ENCODE measurements at places on chromosomes 3 and 15.
A peak's percentile ranks its signal among the peaks of the same experiment; 100 is the strongest.

GRCh38 chr3:194009892-194010533, 125.9 kb upstream of the HES1 start:
- DNase-seq, result no peak

- DNase-seq, result no peak
These were observed 251.9 kb downstream of the IGSF11 start for GRCh38 chr3:118782755-118783202.

DNA sequence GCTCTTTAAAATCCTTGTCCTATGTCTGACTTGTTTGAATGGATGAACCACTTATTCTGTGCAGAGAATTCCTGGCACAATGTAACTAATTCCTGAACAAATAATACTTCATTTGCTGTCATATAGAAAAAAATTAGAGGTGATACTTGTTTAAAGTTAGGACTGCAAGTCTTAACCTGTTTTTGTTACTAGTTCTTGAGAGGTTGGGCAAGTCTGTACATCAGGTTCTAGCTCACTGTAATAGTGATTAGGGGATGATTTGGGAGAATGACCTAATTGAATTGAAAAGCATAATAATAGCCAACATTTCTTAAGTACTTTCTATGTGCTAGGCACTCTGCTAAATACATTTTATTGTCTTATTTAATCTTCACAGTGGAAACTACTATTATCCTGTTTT, 49.3 kb downstream of the GMPS start:
- no peak for DNase-seq

- no peak for DNase-seq
These were observed 2.2 kb upstream of the RBP1 start for GRCh38 chr3:139541532-139542288.

DNA sequence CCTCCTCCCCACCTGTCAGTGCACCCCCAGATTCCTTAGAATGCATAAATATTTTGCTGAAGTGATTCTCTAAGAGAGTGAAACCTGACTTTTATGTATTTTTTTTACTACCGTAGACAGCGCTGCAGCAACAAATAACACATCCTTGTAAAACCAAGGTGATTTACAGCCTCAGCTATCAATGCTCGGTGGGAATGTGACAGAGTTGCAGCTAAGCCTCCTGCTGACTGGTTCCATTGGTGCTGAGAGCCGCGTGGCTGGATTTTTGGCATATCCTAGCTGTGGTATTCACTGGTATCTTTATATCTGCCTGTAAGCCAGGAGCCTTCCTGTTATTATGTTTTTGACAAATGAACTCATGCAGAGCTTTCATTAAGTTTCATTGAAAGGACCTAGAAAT, 11.0 kb downstream of the FGD5 start:
- DNase-seq, result no peak

GRCh38 chr3:172107403-172107802, 68.0 kb downstream of the FNDC3B start:
- DNase-seq, result no peak

GRCh38 chr15:89469426-89470096, 26.8 kb downstream of the RHCG start:
- DNase-seq, result no peak

DNA sequence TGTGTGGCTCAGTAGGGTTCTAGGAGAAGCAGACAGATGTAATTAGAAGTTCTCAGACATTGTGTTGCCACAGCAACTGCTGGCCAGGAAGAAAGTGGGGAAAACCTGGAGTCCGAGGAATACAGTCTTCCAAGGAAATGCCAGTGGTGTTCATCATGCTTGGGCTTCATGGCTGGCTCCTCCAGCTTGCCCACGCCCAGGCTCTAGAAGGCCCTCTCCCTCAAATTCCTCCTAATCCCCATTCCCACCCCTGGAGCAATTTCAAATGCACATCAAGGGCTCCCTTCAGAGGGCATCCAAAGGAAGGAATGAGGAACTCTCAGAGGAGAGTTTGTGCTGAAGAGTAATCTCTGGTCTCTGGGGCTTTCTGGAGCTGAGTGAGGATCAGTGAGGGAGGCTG, 21.9 kb downstream of the FSTL1 start:
- DNase-seq, result no peak

GRCh38 chr3:122580470-122580869, 3.0 kb downstream of the PARP15 start:
- no peak for DNase-seq

- no peak for DNase-seq
These were observed 92.7 kb downstream of the LRRC28 start for GRCh38 chr15:99343881-99344551.

DNA sequence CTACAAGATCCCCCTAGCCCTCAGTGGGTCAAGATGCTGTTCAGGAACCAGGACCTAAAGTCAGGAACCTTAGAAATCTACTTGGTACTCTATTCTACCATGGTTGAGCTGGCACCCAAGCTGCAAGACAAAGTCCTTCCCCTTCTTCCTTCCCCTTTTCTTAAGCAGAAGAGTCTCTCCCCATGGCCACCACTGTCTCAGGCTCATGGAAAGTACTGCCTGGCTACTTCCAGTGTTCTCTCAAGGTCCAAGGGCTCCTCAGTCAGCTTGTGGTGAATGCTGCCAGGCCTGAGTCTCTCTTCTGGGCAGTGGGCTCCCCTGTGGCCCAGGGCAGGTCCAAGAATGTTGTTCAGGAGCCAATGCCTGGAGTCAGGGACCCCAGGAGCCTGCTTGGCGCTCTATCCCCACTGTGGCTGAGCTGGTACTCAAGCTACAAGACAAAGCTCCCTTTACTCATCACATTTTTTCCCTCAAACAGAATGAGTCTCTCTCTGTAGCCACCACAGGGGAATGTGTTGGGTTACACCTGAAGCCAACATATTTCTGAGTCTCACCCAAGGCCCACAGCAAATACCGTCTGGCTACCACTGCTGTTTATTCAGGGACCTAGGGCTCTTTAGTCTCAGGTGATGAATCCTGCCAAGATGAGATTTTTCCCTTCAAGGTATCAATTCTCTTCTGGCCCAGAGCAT, 18.1 kb upstream of the SLC27A2 start:
- no peak for DNase-seq

- DNase-seq, result no peak
These were observed 19.9 kb downstream of the KLF13 start for GRCh38 chr15:31346367-31347066.

GRCh38 chr3:30002797-30003196, 603.6 kb upstream of the TGFBR2 start:
- no peak for DNase-seq

DNA sequence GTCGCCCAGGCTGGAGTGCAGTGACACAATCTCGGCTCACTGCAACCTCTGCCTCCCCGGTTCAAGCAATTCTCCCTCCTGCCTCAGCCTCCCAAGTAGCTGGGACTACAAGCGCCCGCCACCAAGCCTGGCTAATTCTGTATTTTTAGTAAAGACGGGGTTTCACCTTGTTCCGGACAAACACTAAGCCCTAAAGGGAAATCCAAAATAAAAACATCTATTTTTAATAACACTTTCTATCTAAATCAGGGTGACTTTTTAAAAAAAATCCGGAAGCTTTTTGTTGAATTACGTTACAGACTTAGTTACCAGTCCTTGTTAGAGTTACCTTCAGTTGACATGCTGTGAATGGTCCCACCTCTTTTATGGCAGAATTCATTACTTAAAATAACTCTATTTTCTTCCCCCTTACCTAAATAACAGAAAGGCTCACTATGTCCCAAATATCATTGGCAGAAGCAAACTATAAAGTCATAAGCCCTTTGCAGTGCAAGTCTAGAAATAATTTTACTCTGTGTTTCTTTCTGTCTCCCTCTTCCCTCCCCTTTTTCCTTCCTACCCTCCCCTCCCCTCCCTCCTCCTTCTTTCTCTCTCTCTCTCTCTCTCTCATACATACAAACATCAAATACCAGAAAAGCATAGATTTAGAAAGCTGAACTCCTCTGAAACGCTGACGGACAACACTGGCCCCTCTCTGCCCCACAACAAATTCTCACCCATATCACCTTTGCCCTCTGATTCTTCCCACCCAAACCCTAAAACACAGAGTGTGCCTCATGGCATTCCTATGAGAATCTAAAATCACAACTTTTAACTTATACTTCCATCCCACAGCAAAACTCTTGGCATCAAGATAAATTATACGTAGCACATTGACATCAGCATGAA, 18.3 kb downstream of the THBS1 start:
- DNase-seq, result peak; percentile 43

- no peak for DNase-seq
These were observed 1.1 kb downstream of the FAH start for GRCh38 chr15:80153900-80154299.

DNA sequence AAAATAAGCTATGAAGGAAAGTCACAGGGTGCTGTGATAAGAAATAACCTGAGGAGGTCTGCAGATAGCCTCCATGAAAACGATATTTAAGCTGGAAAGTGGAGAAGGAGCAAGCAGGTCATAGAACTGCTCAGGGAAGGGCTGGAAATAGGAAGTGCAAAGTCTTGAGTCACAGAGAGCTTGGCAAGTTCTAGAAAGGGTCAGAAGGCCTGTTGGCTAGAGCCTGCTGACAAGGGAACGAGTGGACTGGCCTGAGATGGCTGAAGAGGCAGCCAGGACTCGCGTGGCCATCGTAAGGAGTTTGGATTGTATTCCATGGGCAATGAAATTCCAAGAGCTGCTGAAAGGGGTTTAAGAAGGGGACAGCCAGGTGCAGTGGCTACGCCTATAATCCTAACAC, 64.7 kb upstream of the IL12A start:
- DNase-seq, result no peak

- DNase-seq, result no peak
These were observed 48.7 kb downstream of the BFSP2 start for GRCh38 chr3:133448478-133449122.

DNA sequence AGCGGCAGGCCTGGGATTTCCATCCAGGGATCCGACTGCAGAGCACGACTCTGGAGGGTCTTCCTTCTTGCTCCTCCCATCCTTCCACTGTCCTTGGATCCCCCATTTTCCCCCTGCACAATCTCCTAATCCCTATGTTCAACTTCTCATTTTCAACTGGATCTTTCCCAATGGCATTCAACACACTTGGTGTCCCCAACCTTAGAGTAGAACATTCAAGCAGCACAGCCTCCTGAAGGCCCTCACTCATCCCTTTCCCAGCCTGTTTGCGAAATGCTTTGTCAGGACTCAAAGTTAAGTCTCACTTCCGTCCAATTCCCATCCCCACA, 32.3 kb downstream of the RPN1 start:
- DNase-seq, result no peak

GRCh38 chr3:24352893-24353553, 141.6 kb downstream of the THRB start:
- DNase-seq, result no peak

DNA sequence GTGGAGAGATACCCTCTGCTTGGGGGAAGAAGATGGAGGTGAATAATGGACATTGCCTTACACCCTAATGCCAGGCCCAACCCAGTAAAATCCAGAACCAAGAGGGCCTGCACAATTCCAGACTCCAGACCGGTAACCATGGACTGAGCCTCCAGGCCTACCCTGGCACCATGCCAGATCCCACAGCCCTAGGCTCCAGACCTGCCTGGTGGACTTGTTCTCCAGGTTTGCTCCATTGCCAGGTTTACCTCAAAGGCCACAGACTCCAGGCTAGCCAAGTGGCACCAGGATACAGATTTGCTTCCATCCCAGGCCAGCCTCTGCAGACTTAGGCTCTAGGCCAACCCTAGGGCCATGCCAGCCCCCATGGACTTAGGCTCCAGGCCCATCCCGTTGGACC, 14.0 kb downstream of the PLCH1 start:
- no peak for DNase-seq

GRCh38 chr3:8443829-8444791, 57.5 kb upstream of the LMCD1 start:
- DNase-seq, result peak; percentile 100

- no peak for DNase-seq
These were observed 314.2 kb downstream of the NTRK3 start for GRCh38 chr15:87942316-87942715.

DNA sequence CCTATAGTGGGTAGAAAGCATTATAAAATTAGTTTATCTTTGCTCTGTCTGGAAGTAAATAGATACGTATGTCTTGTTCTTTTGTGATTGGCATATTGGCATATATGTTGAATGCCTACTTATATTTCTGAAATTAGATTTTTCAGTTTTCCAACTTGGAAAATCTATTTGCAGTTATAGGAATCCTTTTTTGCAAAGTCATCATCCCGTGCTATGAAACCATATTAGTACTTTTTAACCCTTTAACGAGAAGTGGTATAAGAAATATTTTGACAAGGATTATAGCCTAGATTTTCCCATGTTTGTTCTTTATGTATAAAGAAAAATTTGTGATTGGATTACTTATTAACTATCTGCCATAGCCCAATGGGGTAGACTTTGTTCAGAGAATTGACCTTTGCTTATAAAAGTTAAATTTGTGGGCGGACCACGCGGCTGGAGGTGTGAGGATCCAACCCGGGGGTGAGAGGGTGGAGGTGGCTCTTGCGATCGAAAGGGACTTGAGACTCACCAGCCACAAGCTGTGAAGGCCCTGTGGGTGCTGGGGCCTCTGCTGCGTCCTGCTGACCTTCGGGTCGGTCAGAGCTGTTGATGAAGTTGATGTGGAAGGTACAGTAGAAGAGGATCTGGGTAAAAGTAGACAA, 5.9 kb downstream of the LRRC28 start:
- no peak for DNase-seq

GRCh38 chr3:110139821-110140220, 802.5 kb upstream of the DPPA4 start:
- no peak for DNase-seq

- DNase-seq, result no peak
These were observed 91.7 kb upstream of the NAALADL2 start for GRCh38 chr3:174767406-174767805.

- peak; percentile 88 for DNase-seq
These were observed 90.7 kb downstream of the IGF2BP2 start for GRCh38 chr3:185733980-185734724.

GRCh38 chr3:185852635-185853034, 27.8 kb upstream of the IGF2BP2 start:
- DNase-seq, result peak; percentile 45

DNA sequence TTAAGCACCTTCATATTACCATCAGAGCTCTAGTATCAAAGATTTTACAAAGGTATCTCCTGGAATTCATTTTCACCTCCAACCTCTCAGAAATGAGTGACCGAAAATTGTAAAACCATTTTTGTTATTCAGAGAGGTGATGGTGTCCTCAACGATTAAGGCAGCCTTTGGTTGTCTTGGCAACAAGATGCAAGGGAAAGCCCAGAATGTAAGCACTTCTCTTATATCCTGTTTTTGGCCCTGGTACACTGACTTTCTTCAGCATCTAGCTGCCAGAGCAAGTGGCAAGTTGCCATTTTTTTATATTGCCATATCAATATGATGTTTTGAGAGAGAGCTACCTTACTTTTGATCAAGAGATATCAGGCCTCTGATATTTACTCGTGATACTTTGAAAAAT, 384.9 kb upstream of the NECTIN3 start:
- DNase-seq, result no peak

GRCh38 chr15:100109486-100110035, 232.2 kb downstream of the ADAMTS17 start:
- DNase-seq, result no peak

GRCh38 chr3:65665915-65666314, 372.8 kb downstream of the MAGI1 start:
- DNase-seq, result peak; percentile 36

DNA sequence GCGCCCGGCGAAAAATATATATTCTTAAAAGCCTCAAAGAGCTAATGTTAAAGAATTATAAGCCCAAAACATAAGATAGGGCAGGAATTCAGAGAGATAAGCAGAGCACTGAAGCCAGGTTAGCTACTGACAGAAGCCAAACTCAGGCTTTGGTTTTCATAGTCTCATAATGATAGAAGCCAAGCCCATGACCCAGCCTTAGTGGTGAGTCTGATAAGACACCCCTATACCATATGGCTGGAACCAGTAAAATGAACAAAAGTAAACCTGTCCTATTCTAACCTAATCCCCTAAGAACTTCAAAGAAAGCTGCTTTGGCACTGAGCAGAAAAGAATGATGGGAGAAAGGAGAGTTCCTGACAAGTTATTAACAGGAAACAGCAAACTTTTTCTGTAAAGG, 25.9 kb downstream of the MYO9A start:
- DNase-seq, result no peak

Data from astrocyte of the spinal cord (primary cell).